ENCODE measurements at places on chromosomes 3 and 15.
A peak's percentile ranks its signal among the peaks of the same experiment; 100 is the strongest.

DNA sequence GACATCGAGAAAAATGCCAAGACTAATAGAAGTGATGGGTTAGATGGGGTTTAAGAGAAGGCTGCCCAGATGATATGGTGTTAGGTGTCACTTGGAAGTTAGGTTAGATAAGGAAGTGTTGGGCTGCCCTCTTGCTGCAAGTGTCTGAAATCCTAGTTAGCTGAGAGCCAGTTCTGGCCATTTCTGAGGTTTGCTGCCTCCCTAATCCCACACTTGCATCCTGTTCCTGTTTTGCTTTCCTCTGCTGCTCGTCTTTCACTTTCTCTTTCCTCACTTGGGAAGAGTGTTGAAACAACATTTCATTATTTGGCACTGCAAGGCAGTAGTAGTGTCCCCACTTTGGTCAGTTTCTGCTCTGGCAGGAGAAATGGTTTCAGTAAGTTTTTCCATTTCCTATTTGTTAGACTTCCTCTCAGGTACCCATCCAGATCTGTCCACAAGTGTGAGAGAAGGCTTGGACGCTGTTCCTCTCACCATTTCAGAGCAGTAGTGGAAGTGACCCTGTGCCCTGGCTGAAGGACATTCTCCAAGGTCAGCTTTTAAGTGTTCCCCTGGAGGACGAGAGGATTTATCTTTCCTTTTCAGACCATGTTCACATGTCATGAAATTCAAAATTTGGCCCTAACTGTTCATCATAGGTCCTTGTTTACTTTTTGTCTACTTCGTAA is 93.3 kb downstream of the ADAMTSL3 start:
- DNase-seq, result peak; percentile 19

DNA sequence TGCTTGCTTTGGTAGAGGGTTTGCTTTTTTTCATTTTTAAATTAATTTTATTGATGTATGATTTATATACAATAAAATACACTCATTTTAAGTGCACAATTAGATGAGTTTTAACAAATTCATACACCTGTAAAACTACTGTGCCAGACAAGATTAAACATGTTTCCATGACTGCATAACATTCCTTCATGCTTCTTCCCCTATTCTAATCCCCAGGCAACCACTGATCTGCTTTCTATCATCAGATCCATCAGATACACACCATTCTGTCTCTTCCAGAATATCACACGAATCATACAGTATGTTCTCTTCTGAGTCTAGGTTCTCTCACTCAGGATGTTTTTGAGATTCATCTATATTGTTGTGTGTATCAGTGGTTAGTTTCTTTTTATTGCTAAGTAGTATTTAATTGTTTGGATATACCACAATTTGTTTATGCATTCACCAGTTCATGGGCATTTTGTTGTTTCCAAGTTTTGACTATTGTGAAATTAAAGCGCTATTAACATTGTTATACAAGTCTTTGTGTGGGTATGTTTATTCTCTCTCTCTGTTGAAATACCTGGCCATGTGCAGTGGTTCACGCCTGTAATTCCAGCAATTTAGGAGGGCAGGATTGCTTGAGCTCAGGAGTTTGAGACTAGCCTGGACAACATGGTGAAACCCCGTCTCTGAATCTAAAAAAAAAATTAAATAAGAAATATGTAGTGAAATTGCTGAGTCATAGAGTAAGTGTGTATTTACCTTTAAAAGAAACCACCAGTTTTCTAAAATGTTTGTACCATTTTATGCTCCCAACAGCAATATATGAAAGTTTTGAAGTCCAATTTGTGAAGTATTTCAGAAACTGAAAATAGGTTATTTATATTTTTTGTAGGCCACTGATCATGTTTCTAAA is 7.0 kb upstream of the TFG start:
- no peak for DNase-seq

GRCh38 chr3:156371701-156372100 is 183.2 kb downstream of the SSR3 start:
- DNase-seq, result no peak

DNA sequence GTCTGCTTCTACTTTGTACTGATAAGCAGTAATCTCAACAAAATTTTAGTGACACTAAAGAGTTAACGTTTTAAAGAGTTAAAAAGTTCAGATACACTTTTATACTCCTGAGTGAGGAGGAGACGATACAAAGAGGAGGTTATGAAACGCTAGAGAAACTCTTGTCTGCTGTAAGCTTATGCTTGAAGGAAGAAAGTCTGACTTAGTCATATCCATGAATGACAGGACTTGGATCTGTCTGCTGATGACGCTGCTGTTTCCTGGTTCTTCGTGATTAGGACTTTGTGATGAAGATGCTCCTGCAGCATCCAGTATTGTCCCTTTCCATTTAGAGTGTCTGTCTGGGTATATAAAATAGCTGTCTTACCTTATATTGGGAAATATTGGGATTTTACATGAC is 15.8 kb downstream of the TCF12 start:
- DNase-seq, result no peak

DNA sequence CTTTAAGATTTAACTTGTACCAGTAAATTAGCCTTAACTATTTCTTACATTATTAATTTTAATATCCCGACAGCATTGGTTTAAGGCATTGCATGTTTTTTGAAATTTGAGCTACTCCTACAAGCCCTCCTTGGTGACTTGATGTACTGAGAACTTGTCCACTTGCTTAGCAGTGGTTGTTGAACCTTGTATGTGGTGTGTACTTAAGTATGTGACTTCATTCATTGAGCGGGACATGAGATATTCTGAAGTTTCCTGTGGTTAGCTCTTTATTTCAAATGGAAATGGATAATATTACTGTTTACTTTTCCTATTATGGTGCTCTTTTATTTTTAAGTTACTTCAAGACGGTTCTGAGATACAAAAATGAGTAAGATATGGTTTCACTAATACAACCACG is 3.6 kb upstream of the COL6A5 start:
- no peak for DNase-seq

DNA sequence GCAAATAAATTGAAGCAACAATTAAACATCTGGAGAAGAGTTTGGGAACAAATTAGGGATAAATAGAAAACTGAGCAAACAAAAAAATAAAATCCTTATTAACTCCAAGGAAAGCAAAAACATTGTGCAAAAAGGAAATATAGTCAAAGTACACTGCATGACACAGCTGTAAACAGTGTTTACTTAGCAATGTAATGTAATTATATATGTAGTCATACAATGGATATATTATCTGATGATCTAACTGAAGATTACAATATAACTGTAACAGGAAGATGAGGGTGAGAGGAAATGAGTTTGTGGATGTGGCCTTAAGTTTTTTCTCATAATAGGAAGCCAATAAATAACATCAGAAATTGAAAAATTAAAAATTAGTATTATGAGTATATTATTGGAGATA is 42.5 kb downstream of the SCN10A start:
- DNase-seq, result no peak

DNA sequence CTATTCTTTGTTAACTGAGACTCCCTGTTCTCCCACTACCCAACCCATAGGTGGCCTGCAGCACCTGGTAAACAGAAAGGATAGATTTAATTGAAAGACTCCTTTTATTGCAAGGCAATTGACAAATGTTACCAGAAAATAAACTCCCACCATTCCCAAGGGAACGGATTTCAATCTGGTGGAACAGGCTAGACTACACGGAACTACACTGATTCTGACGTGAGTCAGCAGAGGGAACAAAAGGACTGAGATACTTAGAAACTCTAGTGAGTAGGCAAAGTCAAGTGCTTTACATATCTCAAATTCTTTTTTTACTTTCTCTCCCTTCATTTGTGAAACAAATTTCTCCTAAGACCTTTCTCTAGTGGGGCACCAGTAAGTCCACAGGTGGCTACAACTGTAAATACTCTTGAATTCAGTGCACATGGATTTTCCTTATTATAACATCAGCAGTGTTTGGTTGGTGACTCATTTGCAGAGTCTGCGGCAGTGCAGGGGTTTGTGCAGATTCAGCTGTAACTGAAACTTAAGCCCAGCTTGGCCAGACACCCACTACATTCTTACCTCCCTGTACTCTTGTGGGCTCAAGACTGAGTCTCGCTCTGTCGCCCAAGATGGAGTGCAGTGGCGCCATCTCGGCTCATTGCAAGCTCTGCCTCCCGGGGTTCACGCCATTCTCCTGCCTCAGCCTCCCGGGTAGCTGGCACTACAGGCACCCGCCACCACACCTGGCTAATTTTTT is 34.3 kb upstream of the PLSCR2 start:
- DNase-seq, result peak; percentile 78

DNA sequence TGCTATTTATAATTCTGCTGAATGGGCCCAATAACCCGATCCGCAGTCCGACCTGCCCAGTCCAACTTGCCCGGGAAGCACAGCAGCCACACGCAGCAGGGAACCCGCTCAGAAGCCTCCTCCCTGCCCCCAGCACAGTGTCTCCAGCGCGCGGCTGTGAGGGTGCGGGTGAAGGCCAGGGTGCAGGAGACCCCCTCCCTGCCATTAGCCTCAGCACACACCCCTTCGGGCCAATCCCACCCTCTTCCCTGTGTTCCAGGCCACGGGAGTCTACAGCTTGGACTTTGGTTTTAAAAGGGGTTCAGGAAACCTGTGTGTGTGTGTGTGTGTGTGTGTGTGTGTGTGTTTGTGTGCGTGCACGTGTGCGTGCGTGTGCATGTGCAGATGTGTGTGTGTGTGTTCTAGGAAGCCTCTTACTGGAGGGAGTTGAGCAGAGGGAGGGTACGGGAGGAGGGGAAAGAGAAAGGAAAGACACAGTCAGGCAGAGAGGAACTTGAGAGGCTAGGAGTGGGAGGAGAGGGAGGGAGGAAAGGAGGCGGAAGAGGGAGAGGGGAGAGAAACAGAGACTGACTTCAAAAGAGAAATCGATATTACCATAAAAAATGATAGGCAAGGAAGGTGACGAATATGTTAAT is 34.2 kb downstream of the ATP2B2 start:
- DNase-seq, result no peak

DNA sequence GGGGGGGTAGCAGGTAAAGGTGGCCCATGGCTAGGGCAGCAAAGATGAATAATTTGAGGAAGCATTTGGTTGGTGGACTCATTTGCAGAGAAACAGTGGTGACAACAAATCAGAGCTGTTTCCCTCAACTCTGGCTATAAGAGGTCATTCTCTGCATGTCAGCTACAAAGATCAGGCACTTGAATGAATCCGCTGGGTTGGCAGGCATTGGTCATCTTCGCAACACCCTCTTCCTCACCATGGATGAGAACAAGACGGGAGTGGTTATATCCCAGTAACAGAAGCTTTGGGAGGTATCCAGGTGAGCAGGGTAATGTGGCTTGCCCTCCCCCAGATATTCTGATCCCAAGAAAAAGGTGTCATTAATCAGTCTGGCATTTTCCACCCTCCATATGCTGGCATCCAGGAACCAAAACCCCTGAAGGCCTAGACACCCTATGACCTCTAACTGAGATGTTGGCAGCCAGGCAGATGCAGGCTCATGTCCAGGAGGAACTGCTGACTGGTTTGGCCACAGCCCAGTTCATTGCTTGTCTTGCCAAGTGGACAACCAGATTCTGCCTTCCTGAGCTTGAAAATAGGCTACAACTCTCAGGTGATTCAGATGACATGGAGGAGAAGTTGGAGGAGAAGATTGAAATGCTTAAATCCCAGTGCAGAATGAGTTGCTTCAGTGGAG is 108.9 kb upstream of the TRIM42 start:
- DNase-seq, result no peak

DNA sequence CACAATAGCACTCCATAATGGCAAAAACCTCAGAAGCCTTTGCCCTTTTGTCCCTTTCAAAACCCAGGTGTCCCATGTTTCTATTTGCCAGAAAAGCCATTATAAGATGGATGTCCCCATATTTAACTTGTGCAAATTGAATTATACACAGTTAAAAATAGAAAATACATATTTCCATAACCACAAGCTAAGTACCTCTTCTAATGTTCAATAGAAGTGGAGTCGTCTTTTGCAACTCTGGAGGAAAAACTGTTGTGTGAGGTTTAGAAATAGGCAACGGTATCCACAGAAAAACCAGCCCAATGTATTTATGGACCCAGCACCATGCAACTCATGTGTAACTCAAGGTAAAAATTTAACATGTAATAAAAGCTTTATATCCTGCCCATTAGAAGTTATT is 83.6 kb upstream of the STRIT1 start:
- DNase-seq, result no peak

DNA sequence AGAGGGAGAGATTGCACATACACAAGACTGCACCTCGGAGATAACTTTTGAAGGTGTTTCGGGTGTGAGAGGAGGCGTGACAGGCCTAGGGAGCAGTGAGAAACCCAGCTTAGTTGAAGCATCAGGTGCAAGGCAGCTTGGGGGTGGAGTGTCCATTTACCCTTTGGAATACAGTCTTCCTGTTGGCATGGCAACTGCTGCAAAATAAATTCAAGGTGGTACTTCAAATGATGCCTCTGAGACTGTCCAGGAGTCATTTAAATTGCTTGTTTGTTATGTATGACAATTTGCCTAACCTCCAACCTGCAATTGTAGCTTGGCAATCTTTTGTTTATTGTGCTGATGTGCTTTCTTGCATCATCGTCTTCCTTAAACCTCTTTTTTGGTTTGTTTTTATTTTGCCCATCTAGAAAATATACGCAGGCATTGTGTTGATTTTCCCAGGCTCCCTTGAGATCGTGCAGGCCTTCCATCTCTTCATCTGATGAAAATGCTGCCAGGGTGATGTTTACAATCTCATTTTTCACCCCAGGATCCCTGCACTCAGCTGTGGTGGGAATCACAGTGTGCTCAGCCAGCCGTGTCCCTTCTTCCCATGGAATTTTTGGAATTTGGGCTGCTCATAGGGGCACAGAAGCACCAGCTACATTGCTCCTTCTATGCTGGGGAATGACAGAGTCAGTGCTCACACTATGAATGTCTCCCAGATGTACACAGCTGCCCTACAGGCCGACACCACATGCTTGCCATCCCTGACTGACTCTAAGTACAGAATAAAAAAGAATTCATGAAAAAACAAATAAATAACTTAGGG is 583.1 kb upstream of the CFAP20DC start:
- no peak for DNase-seq

DNA sequence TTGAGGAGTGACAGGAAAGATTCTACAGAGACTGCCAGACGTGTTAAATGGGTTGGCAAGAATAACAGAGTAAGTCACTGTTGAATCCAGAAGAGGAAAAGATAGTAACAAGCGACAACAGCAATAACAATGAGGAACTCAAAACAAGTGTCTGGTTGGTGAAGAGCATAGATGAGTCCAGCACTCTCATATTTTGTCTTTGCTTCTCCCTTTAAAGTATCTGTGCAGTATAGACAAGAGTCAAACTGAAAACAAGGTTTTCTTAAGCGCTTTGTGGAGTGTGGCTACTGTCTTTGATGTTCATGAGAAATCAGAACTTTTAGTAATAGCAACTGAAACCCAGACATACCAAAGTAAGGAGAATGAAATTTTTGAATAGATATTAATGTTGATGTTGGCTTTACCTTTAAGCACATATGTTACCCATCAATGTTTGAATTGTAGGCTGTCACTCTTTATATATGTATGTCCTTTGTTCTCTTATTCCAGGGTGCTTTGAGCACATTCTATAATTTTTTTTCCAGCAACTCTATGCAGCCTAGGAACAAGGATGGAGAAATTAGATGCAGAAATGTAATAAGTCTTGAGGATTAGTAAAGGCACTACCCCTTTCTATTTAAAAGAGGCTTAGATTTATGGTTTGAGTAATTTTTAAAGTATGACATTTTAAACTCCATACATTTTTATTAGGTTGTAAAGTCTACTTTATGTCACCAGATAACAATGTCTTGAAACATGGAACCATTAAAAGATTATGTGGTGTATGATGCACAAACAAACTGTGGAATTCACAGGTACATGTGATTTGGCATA is 185.5 kb downstream of the NFKBIZ start:
- no peak for DNase-seq
